ENCODE measurements at places on chromosomes 11 and 22. TPM values are rescaled to one million over a fixed set of nuclear protein-coding genes. Genes with fewer than 3 reads are reported as not detected.

Gene TEF
- total RNA-seq: 2.0 TPM

GRCh38 chr22:27105142-27106025 is 448.0 kb downstream of the MIAT start:
- no peak overlapping the region for H3K4me3 ChIP-seq
- H3K4me1 ChIP-seq: no peaks in the 10 kb centered on the region
- no peaks in the 10 kb centered on the region for H3K36me3 ChIP-seq
- H3K27me3 ChIP-seq: peaks cover 16% of the 10 kb centered on the region
- DNase-seq: no peak

DNA sequence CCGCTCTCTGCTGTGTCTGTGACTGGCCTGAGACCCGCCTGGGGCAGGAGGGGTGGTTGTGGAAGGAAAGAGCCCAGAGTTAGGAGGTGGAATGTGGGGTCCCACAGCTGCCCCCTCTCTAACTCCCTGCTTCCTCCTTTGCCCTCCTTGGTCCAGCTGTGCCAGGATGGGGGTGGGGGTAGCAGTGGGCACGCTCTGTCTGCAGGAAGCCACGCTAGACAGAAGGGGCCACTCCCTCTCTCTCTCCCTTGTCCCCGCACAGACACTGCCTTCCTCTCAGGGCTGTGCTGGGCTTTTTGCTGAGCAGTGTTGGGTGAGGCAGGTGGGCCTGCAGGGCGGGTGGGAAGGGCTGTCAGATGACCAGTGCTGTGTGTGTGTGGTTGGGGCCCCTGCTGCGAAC is 2.0 kb upstream of the SOX10 start:
- H3K27me3 ChIP-seq: no peaks in the 10 kb centered on the region
- no peaks in the 10 kb centered on the region for H3K36me3 ChIP-seq
- no peak overlapping the region for H3K4me3 ChIP-seq
- no peaks in the 10 kb centered on the region for H3K4me1 ChIP-seq
- H3K27ac ChIP-seq: no peak overlapping the region
- no peak for DNase-seq

- H3K4me3 ChIP-seq: no peak overlapping the region
- no peaks in the 10 kb centered on the region for H3K4me1 ChIP-seq
- no peak for DNase-seq
- no peaks in the 10 kb centered on the region for H3K36me3 ChIP-seq
- peaks cover 10% of the 10 kb centered on the region for H3K27me3 ChIP-seq
Observed at GRCh38 chr11:93028960-93029522, 59.6 kb downstream of the MTNR1B start.

- no peak for DNase-seq
- peaks cover 1% of the 10 kb centered on the region for H3K27me3 ChIP-seq
- H3K36me3 ChIP-seq: no peaks in the 10 kb centered on the region
- H3K4me3 ChIP-seq: no peak overlapping the region
Observed at GRCh38 chr22:30251711-30252110, 5.2 kb upstream of the LIF start.

All from activated CD8-positive, alpha-beta T cell treated with anti-CD3 and anti-CD28 coated beads for 36 hours (primary cell).